ENCODE measurements at places on chromosomes 16 and 17. TPM values are rescaled to one million over a fixed set of nuclear protein-coding genes. Genes with fewer than 3 reads are reported as not detected.

The CMTM1 gene
- total RNA-seq = 1.7 TPM

DNA sequence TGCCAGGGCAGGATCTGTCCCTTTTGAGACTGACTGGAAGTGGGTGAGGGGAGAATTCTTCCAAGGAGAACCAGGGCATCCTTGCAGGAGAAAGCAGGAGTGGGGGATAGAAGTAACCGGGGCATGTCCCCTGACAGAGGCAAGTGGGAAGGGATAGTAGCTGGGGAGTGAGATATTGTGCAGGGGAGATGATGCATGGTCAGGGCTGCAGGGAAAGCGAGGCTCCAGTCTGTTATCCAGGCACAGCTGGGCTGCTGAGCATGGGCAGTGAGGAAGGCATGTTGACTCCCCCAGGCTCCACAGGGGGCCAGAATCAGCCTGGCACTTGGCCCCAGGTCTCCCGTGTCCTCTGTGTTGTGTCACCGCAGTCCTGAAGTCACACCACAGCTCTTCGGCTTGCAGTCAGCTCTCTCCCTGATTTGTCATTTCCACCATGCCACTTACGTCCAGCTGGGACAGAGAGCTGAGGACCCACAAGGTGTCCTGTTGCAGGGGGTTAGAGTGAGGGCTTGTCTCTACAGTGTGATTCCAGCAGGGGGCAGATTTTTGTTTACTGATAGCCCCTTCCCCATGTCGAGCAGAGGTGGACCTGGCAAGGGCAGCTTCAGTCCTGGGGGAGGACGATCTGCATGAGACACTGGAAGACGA lies 40.9 kb downstream of the B9D1 start:
- no peak for DNase-seq

GRCh38 chr17:77720946-77721845 lies 237.3 kb upstream of the TNRC6C start:
- DNase-seq = no peak

GRCh38 chr16:83305092-83305491 lies 502.7 kb upstream of the HSBP1 start:
- DNase-seq = peak; percentile 86

- DNase-seq = peak; percentile 10
Observed at GRCh38 chr17:42872251-42872965, 21.4 kb downstream of the AOC3 start.

DNA sequence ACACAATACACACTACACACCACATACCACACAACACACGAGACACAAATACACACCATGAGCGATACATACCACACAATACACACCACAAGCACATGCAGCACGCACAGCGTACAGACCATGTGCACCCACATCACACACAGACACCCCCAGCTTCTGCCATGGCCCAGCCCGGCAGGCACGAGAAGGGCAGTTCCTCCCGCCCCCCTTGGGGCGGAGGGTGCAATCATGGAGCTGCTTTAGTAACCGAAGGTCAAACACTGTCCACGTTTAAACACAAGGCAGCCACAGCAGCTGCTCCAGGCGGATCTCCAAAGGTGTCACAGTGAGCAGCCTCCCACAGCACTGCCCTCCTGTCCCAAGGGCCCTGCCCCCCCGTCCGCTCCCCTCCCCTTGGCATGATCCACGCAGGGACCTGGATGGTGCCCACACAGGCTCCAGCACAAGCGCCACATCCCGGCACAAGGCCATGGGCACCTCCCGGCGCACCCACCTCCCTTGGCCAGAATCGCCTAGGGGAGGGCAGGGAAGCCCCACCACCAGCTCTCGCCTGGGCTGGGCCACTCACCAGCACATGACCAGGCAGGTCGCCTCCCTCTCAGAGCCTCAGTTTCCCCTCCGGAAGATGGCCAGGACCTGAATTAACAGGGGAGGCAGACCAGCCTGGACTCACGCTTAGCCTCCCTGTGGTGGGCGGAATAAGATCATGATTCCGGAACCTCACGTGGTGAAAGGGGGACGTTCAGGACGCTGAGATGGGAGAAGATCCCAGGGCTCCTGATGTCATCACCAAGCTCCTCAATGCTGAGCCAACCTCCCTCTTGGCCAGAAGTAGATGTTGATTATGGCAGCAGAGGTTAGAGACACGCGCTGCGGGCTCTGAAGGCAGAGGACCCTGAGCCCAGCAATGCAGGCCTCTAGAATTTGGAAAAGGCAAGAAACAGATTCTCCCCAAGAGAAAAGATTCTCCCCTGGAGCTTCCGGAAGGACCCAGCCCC lies 32.6 kb upstream of the ZNF469 start:
- DNase-seq = no peak

DNA sequence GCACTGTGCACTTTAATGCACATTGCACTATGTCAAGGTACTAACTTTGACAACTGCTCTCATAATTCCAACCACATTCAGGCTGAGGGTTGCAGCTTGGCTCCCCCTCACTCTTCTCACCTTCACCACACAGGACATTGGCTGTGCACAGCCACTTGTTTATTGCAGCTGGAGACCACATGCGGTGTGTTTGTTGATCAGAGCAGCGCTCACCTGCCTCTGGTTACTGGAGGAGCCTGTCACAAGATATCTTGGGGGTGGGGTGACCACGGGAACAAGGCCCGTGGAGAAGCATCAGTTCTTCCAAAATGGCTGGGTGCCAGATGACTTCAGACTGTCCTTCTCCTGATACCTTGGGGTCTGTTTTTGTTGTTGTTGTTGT lies 10.6 kb upstream of the CCL5 start:
- no peak for DNase-seq

DNA sequence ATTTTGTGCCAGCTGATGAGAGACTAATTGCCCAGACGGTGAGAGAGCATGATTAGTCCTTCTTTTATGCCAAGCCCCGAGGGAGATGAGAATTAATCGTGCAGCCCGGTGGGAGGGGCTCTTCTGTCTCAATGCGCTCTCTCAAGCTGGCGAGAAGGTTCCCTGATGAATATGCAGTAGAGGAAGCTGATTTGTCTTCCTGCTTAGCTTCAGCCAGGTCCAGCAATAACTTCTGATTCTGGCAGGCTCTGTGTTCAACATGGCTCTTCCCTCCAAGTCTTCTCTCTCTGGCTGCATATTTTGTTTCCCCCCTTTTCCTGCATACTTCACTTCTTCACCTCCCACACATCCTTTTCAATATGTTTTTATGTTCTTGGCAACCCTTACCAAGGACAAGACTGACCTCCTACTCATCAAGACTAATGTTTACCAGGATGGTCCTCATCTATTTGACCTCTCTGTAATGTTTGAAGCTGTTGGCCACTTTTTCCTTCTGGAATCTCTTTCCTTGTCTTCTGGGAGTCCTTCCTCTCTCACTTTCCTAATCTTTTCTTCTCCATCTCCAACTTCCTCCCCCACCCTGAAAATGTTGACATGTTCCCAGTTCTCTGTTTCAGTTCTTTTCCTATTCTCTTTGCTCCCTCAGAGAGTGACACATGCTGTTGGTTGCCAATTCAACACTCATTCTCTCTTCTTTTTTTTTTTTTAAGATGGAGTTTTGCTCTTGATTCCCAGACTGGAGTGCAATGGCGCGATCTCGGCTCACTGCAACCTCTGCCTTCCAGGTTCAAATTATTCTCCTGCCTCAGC lies 33.1 kb downstream of the ARL4D start:
- peak; percentile 37 for DNase-seq

GRCh38 chr17:55432358-55433028 lies 10.9 kb upstream of the MMD start:
- DNase-seq = no peak

Measured in IMR-90 (cell line).